NT2/D1 (cell line): ENCODE measurements at places on chromosomes 11 and 22.
A peak's percentile ranks its signal among the peaks of the same experiment; 100 is the strongest.

- DNase-seq: no peak
Measured at GRCh38 chr11:82754410-82754809, 20.7 kb upstream of the FAM181B start.

- DNase-seq: no peak
Measured at GRCh38 chr11:127420139-127420538, 419.6 kb upstream of the KIRREL3 start.

DNA sequence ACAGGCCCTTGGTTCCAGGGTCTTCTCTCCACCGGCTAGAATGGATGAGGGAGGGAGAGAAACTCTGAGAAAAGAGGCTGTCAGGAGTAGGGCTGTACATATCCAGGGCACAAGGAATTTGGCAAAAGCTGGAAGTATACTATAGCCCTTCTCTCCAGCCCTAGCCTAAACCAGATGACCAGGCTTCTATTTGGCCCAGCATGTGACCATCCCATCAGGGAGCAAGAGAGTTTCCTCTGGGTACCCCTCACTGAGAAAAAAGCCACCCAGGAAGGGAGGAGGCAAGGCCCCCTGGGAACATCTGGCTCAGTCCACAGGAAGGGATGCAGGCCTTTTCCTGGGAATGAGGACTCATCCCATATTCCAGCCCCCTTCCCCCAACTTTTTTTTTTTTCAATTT is 8.3 kb downstream of the CD44 start:
- no peak for DNase-seq

DNA sequence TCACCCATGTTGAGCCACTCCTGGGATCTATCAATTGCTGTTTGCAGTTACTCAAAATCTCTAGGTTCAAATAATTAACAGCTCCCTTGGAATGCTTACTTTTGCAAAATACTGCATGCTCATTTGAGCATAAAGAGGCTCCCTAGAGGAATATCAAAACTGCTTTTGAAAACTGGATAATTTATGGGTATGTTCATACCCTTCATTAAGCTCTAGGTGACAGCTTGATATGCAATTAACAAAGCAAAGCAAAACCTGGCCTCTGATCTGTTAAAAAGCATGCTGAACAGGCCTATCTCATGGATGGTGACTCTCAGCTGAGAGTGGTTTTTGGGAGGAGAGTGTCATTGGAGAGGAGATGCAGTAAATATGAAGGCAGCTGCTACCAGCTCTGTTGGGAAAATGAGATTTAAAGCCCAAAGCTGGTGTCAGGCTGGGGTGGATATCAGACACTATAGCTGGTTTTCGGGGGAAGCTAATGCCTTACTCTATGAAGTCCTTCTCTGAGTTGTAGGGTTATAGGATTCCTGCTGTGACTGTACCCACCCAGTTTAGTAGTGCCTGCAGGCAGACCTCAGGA is 110.9 kb downstream of the RASSF10 start:
- DNase-seq: no peak

GRCh38 chr11:57546869-57547475 is 9.6 kb downstream of the SMTNL1 start:
- no peak for DNase-seq

DNA sequence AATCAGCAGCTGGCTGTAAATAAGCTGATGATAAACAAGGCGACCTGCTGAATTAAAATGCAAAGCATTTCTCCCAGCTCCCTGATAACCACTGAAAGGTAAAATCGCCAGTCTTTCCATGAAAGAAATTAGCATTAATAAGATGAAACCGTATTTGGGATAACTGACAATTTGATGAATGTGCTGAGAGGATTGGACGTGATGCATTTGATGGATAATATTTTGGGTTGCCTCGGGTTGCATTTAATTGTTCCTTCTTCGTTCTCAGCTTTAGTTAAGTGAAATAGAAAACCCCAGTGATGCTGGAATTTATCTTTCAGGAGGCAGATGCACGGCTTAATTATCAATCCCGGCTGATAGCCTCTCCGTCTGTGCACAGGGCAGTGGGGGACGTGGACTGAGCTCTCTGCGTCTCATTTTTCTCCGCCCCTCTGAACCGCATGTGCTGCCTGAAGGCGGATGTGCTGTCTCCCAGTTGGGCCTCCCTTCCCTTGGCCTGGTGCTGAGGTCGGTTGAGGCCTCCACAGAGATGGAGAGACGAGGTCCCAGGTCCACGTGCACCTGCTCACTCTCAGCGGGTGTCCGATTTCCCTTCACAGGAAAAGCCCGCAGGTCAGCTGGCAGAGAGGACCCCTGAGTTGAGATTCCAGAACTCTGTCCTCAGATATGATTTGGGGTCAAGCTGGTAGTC is 846.2 kb downstream of the BRD1 start:
- DNase-seq: no peak

DNA sequence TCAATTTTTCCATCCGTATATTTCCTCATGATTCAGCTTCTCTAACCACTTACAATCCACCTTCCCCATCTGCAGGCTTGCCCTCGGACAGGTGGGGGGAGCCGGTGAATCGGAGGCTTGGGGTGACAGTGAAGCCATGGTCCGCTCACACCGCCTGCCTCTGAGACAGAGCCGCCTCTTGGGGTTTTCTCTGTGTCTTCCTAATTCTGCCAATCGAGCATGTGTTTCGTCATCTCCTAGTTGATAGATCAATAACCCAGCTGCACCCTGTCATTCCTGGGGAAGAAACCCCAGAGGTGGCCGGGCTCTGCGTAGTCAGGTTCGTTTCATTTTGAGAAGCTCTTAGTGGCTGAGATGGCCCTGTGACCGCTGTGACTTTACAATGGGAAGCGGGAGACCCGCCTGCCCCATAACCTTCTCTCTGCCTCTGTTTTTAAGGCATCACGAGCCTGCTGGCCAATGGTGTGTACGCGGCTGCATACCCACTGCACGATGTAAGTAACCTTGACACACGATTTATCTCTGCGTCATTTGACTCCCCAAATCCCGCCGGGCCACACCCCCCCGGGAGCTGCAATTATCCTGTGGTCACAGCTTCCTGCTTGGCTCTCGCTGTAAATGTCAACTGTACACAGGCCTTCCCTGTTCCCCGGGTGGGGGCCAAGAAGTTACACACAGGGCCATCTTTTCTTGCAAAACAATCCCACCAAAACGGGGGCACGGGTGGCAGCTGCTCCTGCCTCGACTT is 33.3 kb downstream of the ANO1 start:
- no peak for DNase-seq

- DNase-seq: no peak
Measured at GRCh38 chr11:86722006-86722405, 49.6 kb upstream of the ME3 start.

DNA sequence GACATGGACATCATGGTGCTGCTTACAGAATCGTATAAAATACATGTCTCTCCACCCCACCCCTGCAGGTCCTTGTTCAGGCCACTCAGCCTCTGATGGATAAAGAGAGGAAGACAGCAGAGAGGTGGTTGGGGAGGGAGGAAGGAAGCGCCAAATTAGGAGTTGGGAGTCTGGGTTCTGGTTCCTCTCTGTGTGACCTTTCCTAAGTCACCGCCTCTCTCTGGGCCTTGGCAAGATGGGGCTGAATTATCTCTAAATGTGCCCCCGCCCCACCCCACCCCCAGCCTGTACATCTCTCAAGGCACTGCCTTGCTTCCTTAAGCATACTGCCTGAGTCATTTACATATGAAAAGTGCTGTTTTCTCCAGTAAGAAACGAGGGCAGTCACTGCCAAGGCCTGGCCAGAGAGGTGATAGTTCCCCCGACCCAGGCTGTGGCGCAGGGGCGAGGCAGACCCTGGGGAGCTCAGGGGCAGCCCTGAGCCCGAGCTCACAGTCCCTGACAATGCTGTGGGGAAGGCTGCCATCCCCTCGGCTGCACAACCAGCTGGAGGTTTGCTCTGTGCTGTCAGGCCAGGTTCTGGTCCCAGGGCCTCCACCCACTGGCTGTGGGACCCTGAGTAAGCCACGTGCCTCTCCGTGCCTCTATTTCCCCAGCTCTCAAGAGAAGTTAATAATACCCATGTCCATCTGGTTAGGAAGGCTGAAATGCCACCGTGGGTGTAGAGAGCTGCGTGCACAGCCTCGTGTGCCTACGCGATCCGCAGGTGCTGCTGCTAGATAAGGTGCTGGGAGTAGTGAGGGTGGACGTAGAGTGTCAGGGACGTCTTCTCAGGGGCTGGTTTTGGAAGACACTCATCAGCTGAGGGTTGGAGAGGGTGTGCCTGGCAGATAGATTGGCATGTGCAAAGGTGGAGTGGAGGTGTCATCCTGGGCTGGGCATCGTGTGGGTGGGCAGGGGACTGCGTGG is 55.3 kb downstream of the CACNA1I start:
- DNase-seq: no peak

DNA sequence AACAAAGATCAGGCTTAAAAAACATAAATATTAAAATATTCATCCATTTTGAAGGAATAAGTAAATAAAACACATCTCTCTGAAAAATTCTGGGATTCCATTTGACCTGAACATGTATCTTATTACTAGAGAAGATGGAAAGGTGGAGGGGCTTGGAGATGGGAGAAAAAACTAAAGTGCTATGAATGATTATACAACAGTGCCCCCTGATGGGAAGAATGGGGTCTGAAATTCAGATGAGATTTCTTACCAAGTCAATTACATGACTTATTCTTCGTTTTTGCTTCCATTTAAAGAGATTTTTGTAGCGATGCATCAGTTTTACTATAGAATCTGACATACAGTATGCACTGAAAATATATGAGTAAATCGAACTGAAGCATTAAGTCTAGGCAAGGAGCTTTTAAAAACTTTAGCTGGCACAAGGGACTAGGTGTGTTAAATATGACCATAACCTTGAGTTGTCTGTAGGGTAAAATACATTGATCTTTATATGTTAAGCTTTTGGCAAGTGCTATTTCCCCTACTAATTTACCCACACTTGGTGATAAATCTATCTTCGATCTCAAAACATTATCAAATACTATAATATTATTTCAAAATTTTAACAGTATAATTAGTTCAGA is 718.8 kb downstream of the CNTN5 start:
- peak; percentile 46 for DNase-seq

DNA sequence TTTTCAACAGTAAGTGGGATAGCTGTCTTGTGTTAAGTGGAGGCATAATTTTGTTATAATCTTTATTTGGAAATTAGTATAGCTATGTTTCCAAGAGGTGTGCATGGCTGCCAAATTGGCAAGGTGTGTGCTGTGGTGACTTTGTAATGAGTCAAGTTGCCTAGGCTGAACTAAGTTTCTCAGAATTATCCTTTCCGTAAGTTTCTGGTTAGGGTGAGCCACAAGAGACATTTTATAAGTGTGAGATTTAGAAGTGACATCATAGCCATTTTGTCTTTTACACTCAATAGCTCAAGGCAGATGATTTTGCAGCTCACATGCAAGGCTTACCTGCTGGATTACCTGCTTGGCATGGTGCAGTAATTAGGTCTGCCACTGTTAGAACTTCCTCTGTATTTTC is 90.3 kb downstream of the C11orf87 start:
- DNase-seq: no peak

GRCh38 chr22:25482868-25483639 is 81.4 kb upstream of the GRK3 start:
- no peak for DNase-seq

GRCh38 chr11:57408771-57409170 is 18.1 kb downstream of the SLC43A3 start:
- no peak for DNase-seq

DNA sequence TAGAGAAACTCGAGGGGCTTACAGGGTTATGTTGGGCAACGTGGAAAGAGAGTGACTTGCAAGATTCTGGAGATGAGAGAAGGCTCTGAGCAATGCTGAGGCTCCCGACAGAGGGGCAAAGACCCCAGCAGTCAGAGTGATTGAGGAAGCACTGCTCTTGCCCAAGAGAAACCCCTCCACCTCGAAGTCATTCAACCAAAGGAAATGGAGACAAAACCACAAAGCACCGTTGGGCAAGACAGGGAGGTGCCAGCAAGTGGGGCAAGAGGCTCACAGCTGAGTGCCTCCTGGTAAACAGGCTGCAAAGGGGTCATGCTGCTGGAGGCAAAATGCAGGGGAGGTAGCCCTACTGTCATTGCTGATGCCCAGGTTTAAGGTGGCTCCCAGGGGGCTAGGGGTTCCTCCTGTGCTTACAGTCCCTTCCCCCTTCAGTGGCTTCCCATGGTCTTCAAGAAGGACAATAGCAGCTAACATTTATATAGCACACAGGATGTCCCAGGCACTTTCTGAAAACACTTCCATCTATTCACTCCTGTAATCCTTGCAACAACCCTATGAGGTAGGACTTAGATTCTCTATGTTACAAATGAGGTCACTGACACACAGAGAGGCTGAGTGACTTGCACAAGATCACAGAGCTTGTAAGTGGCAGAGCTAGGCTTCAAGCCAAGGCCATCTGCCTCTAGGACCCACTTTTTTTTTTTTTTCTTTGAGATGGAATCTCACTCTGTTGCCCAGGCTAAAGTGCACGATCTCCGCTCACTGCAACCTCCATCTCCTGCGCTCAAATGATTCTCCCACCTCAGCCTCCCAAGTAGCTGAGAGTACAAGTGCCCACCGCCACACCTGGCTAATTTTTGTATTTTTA is 18.1 kb upstream of the MYH9 start:
- DNase-seq: no peak

GRCh38 chr11:46296059-46296527 is 18.6 kb downstream of the CREB3L1 start:
- DNase-seq: no peak

GRCh38 chr11:26947379-26947844 is 46.5 kb upstream of the FIBIN start:
- no peak for DNase-seq

GRCh38 chr22:25643232-25644000 is 78.9 kb downstream of the GRK3 start:
- DNase-seq: no peak

GRCh38 chr22:17229991-17230630 is 10.9 kb upstream of the ADA2 start:
- no peak for DNase-seq

DNA sequence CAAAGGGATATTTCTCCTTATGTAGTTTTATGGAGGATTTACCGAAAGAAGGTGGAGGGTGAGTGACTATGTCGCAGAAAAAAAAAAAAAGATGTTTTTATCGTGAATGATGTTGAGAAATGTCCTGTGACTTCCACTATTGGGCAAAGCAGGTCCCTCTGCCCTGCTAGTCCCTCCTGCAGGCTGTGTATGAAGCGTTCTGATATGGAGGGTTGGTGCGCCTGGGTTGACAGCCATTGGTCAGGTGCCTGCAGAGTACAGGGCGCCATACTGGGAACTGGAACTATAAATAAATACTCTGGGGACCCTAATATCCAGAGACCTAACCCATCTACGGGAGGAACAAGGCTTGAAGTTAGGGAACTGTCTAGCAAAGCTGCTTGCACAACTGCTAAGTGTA is 1.5 kb downstream of the IL17RA start:
- no peak for DNase-seq

- no peak for DNase-seq
Measured at GRCh38 chr22:41603873-41604332, 14.3 kb upstream of the PMM1 start.

GRCh38 chr11:110921742-110922521 is 209.7 kb upstream of the ARHGAP20 start:
- DNase-seq: no peak

GRCh38 chr11:112129656-112130055 is 34.2 kb downstream of the IL18 start:
- DNase-seq: no peak

DNA sequence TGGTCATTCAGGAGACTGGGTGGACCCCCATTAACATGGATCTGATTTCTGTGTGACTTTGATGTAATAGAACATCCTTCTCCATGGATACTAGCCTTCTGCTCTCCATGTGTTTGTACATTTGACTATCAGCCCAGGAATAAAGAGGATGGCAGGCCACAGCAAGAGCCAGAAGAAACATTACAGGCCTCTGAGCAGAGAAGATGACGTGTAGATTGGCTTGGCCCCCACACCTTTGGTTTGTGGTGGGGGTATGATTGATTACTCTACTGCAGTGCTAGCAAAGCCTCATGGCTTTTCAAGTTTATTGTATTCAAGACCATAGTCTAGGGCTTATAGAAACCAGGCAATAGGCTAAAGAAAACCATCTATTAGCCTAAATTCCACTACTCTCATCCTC is 77.0 kb downstream of the GRAMD1B start:
- DNase-seq: no peak
